ENCODE measurements at places on chromosomes 1 and 21.

DNA sequence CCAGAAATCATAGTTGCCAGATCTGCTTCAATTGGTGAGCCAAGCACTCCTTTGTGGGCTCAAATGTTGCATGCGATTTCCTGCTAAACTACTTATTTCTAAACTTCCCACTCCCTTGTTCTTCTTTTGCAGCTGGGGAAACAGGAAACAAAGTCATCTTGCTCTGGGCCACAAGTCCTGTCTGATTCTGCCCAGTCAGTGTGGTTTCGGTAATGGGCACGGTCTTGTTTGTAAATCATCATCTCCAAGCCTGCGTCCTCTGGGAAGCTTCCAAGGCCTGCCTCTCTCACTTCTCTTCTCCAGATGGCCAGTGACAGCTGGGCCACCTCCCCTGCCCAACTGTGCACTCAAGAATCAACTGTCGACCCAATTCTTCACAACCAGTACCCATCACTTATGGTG lies 4.4 kb downstream of the S100A8 start:
- DNase-seq, result no peak

DNA sequence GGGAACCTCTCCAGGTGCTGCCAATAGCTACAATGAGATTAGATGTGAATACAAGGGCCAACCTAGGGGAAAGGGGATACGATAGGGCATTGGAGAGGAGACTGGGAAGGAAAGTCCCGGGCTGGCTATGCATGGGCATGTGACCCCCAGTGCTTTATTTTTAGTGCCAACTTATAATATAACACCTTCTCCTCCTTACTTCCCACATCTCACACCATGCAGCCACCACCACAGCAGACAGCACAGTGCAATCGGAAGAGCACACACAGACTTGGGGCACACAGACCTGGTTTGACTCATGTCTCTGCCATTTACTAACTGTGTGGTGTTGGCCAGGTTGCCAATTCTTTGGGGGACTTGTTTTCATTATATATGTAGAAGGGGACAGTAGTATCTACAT lies 85.4 kb downstream of the TOMM20 start:
- DNase-seq, result no peak

DNA sequence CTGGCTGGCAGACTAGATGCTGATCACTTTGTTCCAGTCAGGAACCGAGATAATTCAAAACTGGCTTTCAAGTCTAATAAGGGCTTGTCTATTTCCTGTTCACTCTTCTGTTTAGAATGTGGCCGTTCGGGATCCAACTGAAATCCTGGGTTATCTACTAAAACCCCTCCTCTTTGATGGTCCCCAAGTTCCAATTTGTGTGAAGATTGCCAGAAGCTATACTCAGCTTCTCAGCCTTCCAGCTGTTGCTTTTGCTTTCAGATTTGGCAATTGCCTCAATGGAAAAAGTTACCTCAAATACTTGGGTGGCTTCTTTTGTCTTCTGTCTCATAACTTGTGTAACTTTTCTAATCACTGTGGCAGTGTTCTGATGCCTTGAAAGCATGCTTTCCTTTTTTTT lies 43.7 kb downstream of the BTBD8 start:
- DNase-seq, result no peak

- no peak for DNase-seq
Observed at GRCh38 chr1:244854865-244855578, 9.3 kb downstream of the HNRNPU start.

DNA sequence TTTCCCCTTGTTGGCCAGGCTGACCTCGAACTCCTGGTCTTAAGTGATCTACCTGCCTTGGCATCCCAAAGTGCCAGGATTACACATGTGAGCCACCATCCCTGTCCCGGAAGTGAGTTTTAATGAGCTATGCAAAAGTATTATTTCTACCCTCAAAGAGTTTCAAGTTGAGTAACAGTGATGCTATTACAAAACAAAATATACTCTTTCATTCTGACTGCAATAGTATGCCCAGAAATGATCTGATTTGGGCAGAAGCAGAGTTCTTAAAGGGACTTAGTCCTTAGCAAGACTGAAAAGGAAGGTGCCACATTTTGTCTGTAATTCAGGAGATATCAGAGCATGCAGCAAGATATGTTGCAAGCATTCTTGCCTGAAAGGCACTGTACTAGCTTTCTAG lies 375.4 kb downstream of the NUF2 start:
- no peak for DNase-seq

DNA sequence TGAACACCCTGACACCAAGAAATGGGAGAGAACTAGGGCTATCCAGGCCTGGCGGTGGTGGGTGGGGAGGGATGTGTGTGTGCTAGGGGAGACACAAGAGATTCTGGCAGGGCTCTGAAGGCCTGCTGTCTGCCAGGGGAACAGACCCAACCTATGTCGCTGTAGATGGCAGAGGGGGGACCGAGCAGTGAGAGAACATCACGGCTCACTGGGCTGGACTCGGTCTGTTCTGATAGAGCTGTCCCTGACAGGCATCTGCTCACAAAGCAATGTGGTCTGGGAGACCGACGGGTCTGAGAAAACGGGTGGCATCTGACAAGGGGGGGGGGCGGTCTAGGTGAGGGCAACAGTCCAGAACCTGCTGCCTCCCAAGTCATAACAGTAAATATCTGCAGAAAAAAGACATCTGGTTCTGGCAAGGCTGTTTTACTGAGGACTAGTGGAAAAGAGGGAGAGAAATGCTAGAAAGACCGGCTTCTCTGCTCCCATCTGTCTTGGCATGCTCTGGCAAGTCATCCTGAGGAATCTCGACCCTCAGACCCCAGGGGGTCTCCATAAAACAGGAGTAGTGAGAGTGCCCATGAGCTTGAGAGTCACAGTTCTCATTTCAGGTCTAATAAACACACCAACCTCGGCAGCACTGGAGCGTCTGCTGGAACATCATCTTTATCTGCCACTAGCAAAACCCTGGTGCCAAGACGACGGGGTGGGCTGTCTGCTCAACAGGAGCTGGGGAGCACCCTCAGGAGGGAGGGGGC lies 36.5 kb downstream of the SLC66A1 start:
- DNase-seq, result no peak

DNA sequence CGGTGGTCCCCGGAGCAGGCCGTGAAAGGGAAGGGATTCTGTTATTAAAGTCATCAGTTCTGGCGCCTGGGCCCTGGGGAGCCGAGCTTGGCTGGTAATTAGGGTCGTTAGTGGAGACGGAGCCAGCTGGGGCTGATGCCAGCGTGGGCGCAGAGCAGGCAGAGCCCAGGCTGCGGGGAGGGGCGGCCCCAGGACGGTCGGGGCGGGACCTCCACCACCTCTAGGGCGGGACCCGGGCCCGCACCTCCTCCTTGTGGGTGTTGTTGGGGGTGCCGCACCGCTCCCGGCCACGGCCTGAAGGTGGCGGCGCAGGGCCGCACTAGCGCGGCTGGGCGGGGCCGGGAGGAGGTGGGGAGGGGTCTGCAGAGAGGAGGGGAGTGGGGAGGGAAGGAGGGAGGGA lies 470.6 kb downstream of the PTPRU start:
- DNase-seq, result peak; percentile 87

DNA sequence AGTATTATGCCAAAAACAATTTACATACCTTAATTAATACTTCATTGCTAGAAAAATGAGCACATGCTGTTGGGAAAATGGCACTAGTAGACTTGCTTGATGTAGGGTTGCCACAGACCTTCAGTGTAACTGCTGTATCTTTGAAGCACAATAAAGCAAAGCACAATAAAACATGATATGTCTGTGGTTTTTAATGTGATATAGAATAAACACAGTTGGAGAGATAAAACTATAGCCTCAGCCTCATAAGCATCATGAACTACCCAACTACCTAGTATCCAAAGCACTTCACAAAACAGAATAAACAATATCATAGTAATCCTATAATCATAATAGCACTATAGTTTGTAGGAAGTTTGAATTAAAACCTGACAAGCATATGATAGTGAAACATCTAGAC lies 143.5 kb downstream of the SYT14 start:
- DNase-seq, result peak; percentile 12

DNA sequence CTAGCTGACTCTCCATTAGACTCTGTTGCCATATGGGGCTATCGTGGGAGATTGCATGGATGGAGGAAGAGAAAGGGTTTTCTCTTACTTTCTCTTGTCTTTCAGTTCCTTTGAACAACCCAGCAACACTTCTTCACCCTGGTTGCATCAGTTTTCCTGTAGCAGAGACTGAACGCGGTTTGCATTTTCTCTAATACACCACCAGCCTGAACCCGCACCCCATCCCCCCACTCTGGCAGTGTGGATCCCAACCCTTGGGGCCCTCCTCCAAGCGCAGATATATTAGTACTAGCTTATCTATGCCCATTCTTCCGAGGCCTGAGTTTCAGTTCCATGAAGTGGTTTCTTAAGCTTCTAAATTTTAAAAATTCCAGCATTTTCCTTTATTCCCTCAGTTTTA lies 12.6 kb downstream of the DR1 start:
- no peak for DNase-seq

DNA sequence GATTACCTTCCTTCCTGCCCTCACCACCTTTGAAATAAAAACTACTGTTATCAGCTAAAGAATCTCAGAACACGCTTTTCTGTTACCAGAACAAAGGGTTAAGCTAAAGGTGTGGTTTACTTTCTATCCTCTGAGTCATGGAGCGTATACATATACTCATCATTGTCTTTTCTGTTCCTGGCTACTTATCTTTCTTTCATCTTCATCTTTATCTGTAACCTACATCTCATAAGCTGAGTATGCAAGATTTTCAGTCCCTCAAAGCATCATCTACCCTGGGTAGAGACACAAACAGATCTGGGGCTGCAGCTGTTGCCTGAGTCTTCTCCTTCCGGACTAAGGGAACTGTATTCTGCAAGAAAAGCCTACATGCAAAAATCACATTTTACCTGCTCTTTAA lies 75.6 kb downstream of the LMO4 start:
- no peak for DNase-seq

- DNase-seq, result no peak
Observed at GRCh38 chr1:182329471-182329870, 62.1 kb downstream of the GLUL start.

- no peak for DNase-seq
Observed at GRCh38 chr1:241802863-241803262, 45.1 kb upstream of the EXO1 start.

DNA sequence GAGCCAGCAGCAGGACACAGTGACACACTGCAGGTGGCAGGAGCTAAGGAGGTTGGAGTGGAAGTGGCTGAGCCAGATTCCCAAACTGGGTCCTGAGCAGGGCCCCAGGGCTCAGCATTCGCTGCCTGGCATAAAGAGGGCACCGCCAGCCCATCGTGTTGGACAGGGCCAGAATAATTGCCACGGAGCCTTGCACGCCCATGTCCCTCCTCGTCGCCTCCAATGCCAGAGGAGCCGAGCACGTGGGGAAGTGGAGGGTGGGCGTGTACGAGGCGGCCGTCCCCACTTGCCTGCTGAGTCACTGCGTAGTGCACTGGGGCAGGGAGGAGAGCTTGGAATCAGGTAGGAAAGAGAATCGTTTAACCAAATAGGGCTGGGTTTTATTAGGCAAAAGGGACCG lies 26.1 kb upstream of the LRRC47 start:
- DNase-seq, result no peak

DNA sequence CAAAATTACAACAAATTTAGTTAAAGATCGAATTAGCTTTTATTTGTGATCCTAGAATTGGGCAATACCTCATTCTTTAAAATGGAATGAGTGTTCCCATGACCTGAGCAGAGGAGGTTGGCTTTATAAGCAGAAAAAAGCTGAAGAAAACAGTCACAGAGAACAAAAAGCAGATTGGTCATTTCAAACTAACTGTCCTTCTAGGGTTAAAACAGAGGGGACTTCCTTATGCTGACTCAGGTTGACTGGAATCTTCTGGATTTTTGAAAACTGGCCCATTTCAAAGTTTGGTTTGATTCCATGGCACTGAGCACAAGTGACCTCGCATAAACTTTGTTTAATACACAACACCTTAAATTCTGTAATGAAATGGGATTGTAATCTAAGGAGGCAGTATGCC lies 17.6 kb downstream of the NFASC start:
- no peak for DNase-seq

- DNase-seq, result no peak
Observed at GRCh38 chr1:180952657-180953013, 39.9 kb downstream of the KIAA1614 start.

DNA sequence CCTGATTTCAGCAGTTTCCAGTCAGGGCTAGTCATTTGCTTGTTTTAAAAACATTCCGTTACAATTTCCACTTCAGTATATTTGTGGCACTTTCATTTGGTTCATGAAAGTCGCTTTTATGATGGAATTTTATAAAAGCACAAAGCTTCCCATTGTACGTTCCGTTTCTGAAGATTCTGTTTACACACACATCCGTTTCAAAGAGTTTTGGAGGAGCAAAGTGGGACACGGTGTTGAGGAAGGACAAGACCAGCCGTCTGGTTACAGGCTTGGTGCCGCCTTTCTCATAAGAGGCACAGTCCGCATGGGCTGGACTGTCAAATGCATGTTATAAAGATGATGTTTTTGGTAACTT lies 60.3 kb downstream of the FAAP20 start:
- no peak for DNase-seq

- no peak for DNase-seq
Observed at GRCh38 chr1:202155478-202156021, 4.9 kb downstream of the PTPN7 start.

GRCh38 chr1:240706150-240706935 lies 94.4 kb upstream of the GREM2 start:
- DNase-seq, result no peak

- peak; percentile 62 for DNase-seq
Observed at GRCh38 chr21:16420031-16420724, 690.4 kb downstream of the USP25 start.

- DNase-seq, result no peak
Observed at GRCh38 chr1:157226739-157227138, 88.5 kb upstream of the ETV3 start.
